ENCODE measurements at places on chromosomes 16 and 17. TPM values are rescaled to one million over a fixed set of nuclear protein-coding genes. Genes with fewer than 3 reads are reported as not detected.

GRCh38 chr17:43360376-43360738, 38.4 kb upstream of the ARL4D start:
- DNase-seq = peak; percentile 72

GRCh38 chr16:73459586-73459985, 411.7 kb upstream of the ZFHX3 start:
- DNase-seq = no peak

DNA sequence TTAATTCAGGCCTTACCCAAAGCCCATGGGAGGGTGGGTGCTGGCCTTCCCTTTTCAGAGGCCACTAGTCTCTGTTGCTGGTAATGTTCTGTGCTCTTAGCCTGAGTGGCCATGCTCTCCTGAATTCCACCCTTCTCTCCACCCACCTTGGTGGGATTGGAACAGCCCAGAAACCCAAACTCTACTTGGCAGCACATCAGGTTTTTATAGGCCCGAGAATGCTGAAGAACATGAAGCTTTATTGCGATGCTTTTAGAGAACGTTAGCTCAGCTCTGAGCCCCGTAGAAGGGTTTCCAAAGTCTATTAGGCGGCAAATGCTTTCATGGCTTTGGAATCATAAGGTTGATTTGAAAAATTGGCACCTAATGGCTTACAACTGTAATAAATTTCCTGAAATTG, 209.3 kb downstream of the MSI2 start:
- no peak for DNase-seq

GRCh38 chr17:47077576-47077975, 98.5 kb upstream of the RPRML start:
- DNase-seq = no peak

GRCh38 chr16:79874391-79874790, 273.9 kb upstream of the MAF start:
- no peak for DNase-seq

DNA sequence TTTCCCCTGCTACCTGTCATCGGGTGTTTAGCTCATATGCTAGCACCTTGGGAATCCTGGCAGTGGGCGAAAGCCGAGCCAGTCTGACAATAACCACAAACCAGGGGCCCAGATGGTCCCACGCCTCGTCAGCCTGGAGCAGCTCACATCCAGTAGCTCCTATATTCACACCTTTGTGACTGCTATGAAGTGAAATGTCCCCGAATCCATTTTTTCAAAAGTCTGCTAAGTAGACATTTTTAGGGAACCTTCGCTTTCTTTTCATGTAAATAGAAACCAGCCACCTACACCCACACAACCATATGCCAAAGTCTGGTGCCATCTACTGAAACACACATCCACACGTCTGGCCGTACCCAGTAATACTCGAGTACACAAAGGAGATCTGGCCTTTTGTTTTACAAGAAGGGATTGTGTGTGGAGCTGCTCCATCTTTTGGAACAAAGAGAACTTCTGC, 176.8 kb downstream of the SLC39A11 start:
- DNase-seq = no peak

DNA sequence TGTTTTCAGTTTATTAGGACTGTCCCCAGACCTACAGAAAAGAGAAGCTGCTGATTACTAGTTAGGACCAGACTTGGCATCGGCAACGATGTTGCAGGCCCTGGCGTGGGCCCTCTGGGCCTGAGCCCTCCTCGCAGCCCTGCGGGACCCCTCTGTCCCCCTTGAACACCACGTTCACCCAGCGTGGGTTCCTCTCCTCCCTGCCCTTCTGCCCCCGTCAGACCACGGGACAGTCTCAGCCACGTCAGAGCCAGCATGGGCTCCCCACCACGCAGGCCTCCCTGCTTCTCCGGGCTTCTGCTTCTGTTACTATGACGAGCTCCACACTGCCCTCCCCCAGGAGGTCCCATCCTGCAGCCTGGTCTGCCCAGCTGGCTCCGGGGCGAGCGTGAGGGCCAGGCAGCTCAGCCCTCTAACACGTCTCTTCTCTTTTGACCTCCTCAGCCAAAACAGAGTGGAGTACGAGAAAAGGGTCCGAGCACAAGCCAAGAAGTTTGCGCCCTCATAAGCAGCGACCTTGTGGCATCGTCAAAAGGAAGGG, 9.1 kb upstream of the BAIAP3 start:
- DNase-seq = no peak

GRCh38 chr16:79971237-79971572, 370.7 kb upstream of the MAF start:
- no peak for DNase-seq

- peak; percentile 90 for DNase-seq
Measured at GRCh38 chr17:50210240-50211225, 9.1 kb upstream of the COL1A1 start.

GRCh38 chr16:85040685-85041084, 13.1 kb downstream of the KIAA0513 start:
- no peak for DNase-seq

GRCh38 chr16:17229766-17230165, 241.0 kb downstream of the XYLT1 start:
- no peak for DNase-seq

DNA sequence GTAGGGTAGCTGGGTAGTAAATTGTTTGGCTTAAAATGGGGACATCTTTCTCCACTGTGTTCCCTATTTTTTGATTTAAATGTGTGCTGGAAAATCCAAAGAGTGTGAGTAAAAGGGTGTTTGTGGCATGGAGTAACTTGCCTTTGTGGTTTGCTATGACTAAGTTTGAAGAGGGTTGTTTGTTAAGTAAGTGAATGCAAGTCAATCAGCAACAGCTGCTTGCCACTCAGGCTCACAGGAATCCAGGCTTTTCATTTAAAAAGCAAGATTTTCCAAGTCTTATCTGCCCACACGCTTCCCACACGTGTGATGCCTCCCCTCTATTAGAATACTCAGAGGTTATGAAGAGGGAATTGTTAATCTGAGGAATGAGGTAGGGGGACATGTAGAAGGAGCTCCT, 847.7 kb upstream of the RBFOX1 start:
- no peak for DNase-seq

DNA sequence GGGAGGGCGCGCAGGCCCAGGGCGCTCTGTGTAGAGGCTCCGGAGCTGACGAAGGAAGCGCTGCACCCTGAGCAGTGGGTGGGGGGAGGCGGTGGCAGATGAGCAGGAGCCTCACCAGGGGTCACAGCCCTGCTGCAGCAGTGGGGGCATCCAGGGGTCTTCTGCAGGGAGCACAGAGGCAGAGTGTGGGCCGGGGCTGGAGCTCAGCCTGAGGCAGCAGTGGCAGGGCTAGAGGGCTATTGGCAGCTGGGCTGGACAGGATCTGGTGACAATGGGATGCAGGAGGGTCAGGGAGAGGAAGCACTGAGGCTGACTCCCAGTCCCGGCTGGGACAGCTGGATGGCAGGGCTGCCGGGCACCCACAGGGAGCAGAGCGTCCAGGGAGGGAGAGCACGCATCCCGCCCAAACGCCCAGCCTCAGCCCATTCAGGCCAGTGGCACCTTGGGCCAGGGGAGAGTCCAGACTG, 21.0 kb downstream of the KDM8 start:
- no peak for DNase-seq

GRCh38 chr16:60041671-60042070, 1307.6 kb upstream of the GOT2 start:
- DNase-seq = no peak

GRCh38 chr17:18968945-18969887, 17.3 kb downstream of the SLC5A10 start:
- DNase-seq = no peak

GRCh38 chr17:45008216-45008615, 40.1 kb upstream of the C1QL1 start:
- no peak for DNase-seq

DNA sequence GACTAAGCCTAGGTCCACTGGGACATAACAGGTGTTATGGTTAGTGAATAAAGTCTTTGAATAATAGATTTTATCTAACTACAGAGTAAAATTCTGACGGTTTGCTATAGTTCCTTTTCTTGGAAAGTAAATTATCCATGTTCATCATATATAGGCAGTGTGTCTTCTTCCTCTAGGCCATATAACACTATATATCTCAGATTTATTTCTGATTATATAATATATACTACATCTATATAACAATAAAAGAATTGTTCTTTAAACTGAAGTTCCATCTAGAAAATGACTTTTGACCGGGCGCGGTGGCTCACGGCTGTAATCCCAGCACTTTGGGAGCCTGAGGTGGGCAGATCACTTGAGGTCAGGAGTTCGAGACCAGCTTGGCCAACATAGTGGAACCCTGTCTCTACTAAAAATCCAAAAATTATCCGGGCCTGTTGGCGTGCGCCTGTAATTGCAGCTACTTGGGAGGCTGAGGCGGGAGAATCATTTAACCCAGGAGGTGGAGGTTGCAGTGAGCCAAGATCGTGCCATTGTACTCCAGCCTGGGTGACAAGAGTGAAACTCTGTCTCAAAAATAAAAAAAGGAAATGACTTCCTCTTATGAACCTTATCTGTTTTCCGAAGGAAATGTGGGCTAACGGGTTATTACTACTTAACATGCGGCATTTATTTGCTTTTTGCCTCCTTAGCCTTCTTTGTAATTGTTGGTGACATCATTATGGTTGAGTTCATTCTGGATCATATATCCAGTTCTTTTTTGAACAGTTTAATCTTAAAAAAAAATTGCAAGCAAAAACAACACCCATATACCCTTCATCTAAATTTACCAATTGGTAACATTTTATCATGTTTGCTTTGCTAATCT, 29.2 kb downstream of the NOL11 start:
- DNase-seq = peak; percentile 13

DNA sequence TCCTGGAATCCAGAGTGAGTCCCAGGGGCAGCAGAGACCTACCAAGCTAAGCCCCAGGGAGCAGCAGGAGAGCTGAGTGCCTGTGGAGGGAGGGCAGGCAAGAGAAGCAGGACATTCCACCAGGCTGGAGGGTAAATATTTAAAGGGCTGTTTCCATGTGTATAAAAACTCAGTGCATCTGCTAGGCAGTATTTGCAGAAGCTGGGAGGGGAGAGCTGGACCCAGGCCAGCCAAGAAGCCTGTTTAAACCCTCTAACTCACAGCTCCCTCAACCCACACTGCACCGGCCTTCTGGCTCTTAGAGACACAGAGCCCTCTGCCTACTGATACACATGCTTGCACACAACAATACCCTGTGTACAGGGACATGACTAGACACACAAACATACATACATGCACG, 22.5 kb upstream of the TMEM132E start:
- DNase-seq = peak; percentile 47

- DNase-seq = no peak
Measured at GRCh38 chr17:73733517-73733916, 89.3 kb upstream of the SDK2 start.

GRCh38 chr17:82528484-82529265, 9.1 kb downstream of the FOXK2 start:
- DNase-seq = no peak

DNA sequence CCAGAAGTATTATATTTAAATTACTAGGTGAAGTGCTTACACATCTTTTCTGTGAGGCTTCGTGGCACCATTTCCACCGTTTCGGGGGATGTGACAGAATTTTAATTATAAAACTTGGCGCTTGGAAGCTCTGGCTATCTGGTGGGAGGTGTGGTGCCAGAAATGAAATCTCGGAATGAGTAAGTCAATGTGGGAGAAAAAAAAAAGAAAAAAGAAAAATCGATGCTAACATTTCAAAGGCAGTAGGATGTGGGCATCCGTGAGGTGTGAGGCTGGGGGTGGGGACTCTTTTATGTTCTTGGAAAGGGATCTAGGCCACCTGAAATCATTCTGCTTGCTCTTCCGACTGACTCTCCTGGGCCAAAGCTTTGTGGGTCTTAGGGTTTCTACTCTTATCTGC, 21.9 kb downstream of the CPPED1 start:
- DNase-seq = no peak

- DNase-seq = no peak
Measured at GRCh38 chr17:1611715-1612114, 16.9 kb downstream of the SLC43A2 start.

DNA sequence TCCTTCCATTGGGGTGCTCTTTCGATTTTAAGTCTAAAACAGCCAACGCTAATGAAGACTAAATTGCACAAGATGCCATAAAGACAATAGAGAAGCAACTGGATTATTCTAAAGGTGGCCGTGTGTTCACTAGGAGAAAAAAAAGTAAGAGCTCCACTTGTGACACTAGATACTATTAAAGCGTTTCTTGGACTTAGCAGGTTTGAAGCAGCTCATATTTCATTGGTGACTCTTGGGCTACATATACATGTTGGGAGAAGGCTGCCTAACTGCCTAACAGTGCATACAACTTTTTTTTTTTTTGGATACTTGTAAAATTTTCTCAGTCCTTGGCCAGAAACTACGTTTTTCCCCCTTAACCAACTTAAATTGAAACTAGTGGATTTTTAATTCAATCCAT, 111.8 kb upstream of the NOG start:
- DNase-seq = no peak

GRCh38 chr16:84839054-84839453, 19.3 kb downstream of the CRISPLD2 start:
- DNase-seq = no peak

DNA sequence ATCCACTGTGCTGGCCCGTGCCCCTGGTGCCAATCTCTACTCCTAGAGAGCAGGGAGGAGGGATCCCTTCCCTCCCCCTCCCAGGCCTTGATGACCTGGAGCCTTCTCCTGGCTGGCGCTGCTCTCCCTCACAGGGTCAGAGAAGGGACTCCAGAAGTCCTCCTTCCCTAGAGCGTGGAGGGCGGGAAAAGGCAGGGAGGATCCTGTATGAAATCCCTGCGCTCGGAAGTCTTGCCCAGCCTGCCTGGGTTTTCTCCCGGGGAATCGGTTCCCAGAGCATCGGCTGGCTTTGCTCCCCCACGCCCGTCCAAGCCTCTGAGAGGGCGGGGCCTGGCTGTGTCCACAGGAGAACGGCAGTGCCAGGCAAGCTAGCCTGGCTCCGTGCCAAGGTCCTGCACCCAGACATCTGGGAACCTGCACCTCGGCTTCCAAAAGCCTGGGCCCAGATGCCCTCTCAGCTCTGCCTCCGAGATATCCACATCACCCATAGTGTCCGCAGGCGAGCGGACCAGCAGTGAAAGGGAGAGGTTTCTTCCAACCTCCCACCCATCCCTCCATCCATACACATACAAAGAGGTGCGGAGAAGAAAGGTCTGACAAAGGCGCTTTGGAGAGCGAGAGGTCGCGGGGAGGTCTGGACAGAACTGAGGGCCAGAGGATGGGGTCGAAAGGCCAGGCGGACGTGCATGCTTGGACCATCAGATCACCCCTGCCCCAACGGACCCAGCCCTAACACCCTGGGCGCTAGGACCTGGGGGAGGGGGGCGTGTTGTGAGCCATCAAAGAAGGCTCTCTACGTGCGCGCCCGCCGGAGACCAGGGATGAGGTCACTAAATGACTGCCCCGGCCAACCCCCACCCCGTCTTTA, 1.1 kb downstream of the MPP2 start:
- peak; percentile 75 for DNase-seq

- DNase-seq = no peak
Measured at GRCh38 chr16:53057658-53058057, 2.9 kb downstream of the CHD9 start.

CWC25 gene
- polyA plus RNA-seq = 20.1 TPM

MYH2 gene
- polyA plus RNA-seq = 0.02 TPM

ADGRG3 gene
- polyA plus RNA-seq = 66.2 TPM

ABCC11 gene
- polyA plus RNA-seq = 0.08 TPM

CLEC19A gene
- polyA plus RNA-seq = not detected

GRIN2C gene
- polyA plus RNA-seq = 0.01 TPM

DNASE1L2 gene
- polyA plus RNA-seq = 0.71 TPM

PERCC1 gene
- not detected for polyA plus RNA-seq

TERB1 gene
- polyA plus RNA-seq = not detected

CDK3 gene
- polyA plus RNA-seq = 7.3 TPM

NUPR1 gene
- 192 TPM for polyA plus RNA-seq

ARL5C gene
- not detected for polyA plus RNA-seq

PDIA2 gene
- polyA plus RNA-seq = 0.19 TPM

PIGL gene
- polyA plus RNA-seq = 8.9 TPM

CAMKK1 gene
- polyA plus RNA-seq = 11.0 TPM

CIBAR2 gene
- polyA plus RNA-seq = 15.2 TPM

NOTUM gene
- 0.71 TPM for polyA plus RNA-seq

Data from lung (tissue), 17 donors.